Activated CD4-positive, alpha-beta T cell treated with anti-CD3 and anti-CD28 coated beads for 1 hour (primary cell): ENCODE measurements at places on chromosomes 3 and 15.
A peak's percentile ranks its signal among the peaks of the same experiment; 100 is the strongest.

- no peak for DNase-seq
These were observed 1.2 kb downstream of the GABRB3 start for GRCh38 chr15:26771578-26772153.

- no peak for DNase-seq
These were observed 353 bp downstream of the ATG3 start for GRCh38 chr3:112561484-112561733.

GRCh38 chr15:34325368-34325767 is 12.2 kb downstream of the SLC12A6 start:
- no peak for DNase-seq

GRCh38 chr15:86038491-86038890 is 41.2 kb upstream of the AGBL1 start:
- DNase-seq = no peak

- DNase-seq = no peak
These were observed 187.8 kb downstream of the UACA start for GRCh38 chr15:70575231-70576226.

GRCh38 chr3:42906070-42906847 is at the start of gene ZNF662:
TSS of gene ZNF662 (plus strand) at chr3:42906142. CDS start at chr3:42908115, 1,973 bp downstream.
- peak; percentile 9 for DNase-seq

DNA sequence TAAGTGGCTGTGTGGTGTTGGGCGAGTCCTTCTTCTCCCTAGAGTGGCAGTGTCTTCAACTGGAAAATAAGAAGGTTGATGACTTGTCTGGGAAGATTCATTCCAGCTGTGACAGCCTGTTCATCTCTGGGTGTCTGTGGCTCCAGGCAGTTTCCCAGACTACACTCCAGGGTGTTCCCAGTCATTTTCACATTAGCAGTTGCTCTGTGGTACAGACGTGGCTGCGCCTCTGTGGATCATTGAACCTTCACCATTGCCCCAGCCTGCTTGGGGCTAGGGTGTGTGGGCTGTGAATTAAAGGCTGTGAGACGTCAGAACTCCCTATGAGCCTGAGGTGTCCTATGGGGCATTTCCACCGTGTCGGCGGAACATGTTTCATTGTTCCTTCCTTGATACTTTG is 239.6 kb upstream of the NR2E3 start:
- DNase-seq = no peak

- DNase-seq = no peak
These were observed 107.2 kb upstream of the ALCAM start for GRCh38 chr3:105259496-105259895.

DNA sequence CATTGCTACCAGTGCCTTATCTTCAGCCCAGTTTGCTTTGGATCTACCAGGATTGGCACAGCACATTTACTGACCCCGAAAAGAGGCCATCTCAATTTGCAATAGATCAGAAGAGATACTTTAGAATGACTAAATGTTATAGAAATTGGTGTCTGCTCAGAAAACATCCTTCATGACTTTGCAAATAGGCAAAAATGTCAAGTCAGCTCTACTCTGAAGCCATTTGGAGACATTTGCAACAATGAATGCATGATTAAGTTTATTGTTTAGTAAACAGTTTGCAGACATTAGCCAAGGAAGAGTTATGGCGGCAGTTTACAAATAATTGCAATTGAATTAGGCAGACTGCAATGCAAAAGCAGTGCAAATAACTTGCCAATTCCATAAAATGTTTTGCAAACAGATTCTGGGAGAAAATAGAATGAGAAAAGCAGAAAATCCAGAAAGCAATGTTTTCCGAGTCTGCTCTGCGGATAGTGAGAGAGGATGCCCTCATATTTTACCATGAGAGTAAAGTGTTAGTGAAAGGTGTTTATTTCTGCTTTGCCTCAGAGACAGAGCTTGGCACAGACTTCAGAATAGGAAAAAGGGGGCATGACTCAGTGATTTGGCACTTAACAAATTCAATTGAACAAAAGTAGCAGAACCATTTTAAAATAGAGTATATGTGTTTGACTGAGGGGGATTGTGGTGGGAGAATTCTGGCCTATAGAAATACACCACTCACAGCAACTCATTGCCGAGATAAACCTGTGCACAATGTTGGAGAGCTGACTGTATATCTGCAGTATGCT is 334.9 kb upstream of the NR2F2 start:
- no peak for DNase-seq

GRCh38 chr15:55742927-55743728 is at the start of gene PRTG:
TSS of gene PRTG (minus strand) at chr15:55743152. CDS start at chr15:55742931, 221 bp downstream.
- DNase-seq = no peak

- no peak for DNase-seq
These were observed 52.2 kb downstream of the SLCO2A1 start for GRCh38 chr3:133977568-133977967.

GRCh38 chr3:21356402-21356801 is 394.6 kb downstream of the ZNF385D start:
- no peak for DNase-seq

- no peak for DNase-seq
These were observed 23.4 kb downstream of the WHAMM start for GRCh38 chr15:82832601-82833361.

- no peak for DNase-seq
These were observed 949 bp upstream of the RFC4 start for GRCh38 chr3:186807231-186807630.

GRCh38 chr3:166461626-166462025 is 624.4 kb upstream of the BCHE start:
- no peak for DNase-seq

DNA sequence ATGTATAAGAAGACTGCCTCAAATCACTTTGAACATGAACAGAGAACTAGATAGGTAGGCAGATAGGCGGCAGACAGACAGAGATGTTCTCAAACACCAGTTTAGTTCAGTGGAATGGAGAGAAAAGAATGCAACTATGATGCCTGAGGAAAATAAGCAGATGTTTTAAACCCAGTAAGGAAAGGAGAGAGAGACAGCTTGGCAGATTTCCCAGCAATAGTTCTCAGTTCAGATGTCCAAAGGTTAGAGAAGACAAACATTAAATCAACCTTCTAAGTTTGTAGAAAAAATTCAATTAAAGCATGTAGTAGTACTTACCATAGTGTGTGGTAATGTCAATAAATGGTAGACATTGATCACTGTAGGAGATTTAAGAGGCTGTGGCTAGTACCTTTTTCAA is 209.6 kb upstream of the PFN2 start:
- DNase-seq = no peak

DNA sequence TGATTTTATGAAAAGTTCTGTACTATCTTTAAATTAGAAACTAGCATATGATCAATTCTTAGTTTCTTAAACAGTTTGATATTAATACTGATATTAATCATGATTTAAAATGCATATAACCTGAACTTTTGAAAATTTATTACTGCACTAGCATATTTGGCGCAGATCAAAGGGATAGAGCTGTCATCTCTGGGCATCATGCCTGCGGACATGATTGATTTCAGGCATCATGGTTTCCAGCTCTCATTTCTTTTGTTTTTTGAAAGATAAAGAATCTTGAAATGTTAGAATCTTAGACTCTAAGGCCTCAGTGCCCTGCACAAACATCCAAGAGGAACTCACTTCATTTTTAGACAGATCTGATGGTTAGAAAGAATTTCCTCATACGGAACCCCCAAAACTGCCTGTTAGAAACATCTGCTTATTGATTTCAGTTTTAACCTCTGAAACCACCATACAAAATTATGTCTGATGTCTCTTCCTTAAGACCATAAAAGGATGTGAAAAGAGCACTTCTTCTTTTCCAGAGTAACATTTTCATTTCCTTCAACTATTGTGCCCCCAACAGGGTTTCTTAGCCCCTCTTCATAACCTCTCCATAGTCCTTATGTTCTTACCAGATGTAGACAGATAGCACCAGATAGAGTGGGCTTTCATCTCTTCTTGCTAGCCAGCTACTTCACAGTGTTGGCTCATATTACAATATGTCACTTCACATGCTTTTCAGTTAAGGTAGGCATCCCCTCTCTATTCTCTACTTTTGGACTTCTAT is 110.8 kb downstream of the BBX start:
- no peak for DNase-seq

DNA sequence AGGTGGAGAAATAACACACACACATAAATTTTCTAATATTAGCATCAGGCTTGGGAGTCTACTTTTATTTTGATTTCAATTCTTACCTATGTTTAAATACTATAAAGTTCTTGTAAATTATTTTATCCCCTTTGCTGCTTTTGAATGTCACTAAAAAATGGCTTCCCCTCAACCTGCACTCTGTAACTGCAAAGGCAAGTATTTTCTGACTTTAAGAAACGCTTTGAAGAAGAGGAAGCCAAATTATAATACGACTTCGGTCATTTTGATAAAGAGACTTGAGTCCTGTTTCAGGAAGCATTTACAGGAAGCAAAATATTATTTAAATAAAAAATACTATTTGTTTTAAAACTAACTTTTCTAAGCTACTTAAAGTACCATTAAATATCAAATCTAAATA is 627.7 kb upstream of the AGTR1 start:
- no peak for DNase-seq

- no peak for DNase-seq
These were observed 24.9 kb downstream of the BLM start for GRCh38 chr15:90742087-90742486.

GRCh38 chr3:14454639-14455310 is 52.4 kb downstream of the SLC6A6 start:
- no peak for DNase-seq

GRCh38 chr3:111571907-111572460 is 23.2 kb downstream of the ZBED2 start:
- no peak for DNase-seq

GRCh38 chr3:54374214-54374852 is 252.0 kb downstream of the CACNA2D3 start:
- DNase-seq = no peak

DNA sequence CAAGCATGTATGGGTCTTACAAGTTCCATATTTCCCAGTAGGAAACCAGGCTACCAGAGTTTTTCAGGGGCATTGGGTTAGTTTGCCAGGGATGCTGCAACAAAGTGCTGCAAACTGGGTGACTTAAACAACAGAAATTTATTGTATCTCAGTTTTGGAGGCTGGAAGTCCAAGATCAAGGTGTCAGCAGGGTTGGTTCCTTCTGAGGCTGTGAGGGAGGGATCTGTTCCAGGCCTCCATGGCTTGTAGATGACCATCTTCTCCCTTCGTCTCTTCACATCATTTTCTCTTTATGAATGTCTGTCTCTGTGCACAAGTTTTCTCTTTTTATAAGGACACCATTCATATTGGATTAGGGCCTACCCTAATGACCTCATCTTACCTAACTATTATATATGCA is 114.7 kb downstream of the LRRC28 start:
- DNase-seq = no peak

DNA sequence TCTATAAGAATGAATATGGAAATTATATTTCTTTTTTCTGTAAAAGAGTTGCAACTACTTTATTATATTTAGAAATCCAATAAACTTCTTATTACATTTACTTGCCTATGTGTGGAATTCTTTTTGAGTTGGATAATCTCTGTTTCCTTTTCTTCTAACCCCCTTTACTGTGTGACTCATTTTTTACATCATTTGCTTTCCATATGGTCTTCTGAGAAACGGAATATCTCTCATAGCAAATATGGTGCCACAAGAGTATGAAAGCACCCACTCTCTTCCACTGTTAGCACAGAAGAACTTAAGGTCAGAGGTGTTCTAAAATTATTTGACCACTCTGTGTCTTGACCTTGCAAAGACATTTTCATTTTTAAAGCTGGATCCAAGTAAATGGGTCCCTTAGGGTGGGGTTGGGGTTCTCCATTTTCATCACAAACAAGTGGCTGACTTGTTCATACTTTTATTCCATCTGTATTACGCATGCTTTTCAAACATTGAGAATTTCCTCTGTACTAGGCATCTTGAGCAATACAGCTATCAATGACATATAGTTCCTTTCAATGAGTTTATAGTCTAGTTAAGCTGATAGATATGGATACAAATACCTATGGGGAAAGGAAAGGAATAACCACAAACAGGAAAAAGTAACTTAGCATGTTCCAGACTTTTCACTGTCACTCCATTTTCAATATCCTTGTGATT is 281.1 kb upstream of the TPRG1 start:
- DNase-seq = no peak

GRCh38 chr3:178947738-178948137 is 123.9 kb downstream of the ZMAT3 start:
- no peak for DNase-seq
